Umbilical cord (tissue), 2 donors: ENCODE measurements at places on chromosomes 3 and 15.

- no peak for DNase-seq
These were observed 29.6 kb downstream of the ADCY5 start for GRCh38 chr3:123419181-123419849.

GRCh38 chr3:65761446-65762234, 277.1 kb downstream of the MAGI1 start:
- peak; percentile 77 for DNase-seq

- DNase-seq, result no peak
These were observed 84.4 kb downstream of the MYLK start for GRCh38 chr3:123799544-123800361.

DNA sequence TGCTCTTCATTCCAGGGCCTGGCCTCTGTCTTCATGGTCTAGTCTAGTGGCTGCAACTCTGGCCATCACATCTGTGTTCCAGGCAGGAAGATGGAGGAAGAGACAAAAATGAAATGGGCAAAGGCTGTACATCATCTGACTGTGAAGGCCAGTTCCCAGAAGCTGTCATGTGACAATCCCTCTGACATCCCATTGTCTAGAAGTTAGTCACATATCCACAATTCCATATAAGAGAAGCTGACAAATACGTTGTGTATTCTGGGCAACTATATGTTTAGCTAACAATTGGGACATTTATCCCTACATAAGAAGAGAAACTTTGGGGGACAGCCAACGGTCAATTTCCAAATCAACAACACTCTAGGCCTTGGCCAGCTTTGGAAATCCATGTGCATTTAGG, 34.5 kb upstream of the C3orf70 start:
- no peak for DNase-seq

DNA sequence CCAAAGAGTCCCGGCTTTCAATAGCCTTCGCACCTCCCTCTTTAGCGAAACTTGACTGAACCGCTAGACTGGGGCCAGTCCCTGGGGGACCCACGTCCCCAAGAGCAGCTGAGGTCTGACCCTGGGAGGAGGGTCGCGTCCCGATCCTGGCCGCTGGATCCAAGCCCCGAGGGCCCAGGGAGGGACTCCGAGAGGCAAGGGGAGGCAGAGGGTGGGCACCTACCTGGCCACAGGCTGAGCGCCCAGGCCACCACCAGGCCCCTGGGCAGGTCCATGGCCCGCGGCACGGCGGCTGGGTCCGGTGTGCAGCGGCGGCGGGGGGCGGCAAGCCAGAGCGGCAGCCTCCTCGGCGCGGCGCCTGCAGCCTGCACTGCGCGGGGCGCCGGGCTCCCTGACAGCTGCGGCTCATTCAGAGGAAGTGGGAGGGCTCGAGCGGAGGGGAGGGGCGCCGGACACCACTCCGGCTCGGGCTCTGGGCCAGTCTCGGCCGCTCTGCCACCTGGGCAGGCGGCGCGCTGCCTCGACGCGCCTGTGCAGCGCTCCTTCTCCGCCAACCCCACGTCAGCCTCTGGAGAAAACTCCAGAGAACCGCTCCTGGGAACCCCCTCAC, at the start of gene ITGA11:
TSS of gene ITGA11 (minus strand) at position 372 of the 610 bp plus-strand sequence. CDS start at position 275, 97 bp downstream.
- peak; percentile 74 for DNase-seq
